ENCODE measurements at places on chromosomes 16 and 17. TPM values are rescaled to one million over a fixed set of nuclear protein-coding genes. Genes with fewer than 3 reads are reported as not detected.

The KNOP1 gene
- total RNA-seq, result 20.9 TPM

The WFIKKN1 gene
- total RNA-seq, result 0.23 TPM

The KRTAP1-5 gene
- not detected for total RNA-seq

The MPV17L gene
- not detected for total RNA-seq

The GP1BA gene
- total RNA-seq, result not detected

The KRTAP2-3 gene
- total RNA-seq, result not detected

The CHST6 gene
- not detected for total RNA-seq

The VPS9D1 gene
- total RNA-seq, result 3.6 TPM

The CA7 gene
- not detected for total RNA-seq

The SYT17 gene
- not detected for total RNA-seq

The PLSCR3 gene
- 65.5 TPM for total RNA-seq

The NUTF2 gene
- total RNA-seq, result 137 TPM

The CYLD gene
- 195 TPM for total RNA-seq

The SLC13A2 gene
- total RNA-seq, result not detected

The CCDC144A gene
- 3.9 TPM for total RNA-seq

The EXOSC6 gene
- 32.2 TPM for total RNA-seq

The NME2 gene
- total RNA-seq, result 470 TPM

The PIMREG gene
- total RNA-seq, result 6.8 TPM

The COPZ2 gene
- 14.1 TPM for total RNA-seq

The TBC1D3I gene
- 1.1 TPM for total RNA-seq

The USP10 gene
- total RNA-seq, result 90.9 TPM

The TBC1D3K gene
- not detected for total RNA-seq

The EVPLL gene
- total RNA-seq, result not detected

The KRTAP4-9 gene
- not detected for total RNA-seq

The TPSB2 gene
- total RNA-seq, result not detected

The CEP295NL gene
- total RNA-seq, result not detected

The CCL14 gene
- not detected for total RNA-seq

The KCTD5 gene
- total RNA-seq, result 41.7 TPM

The SAT2 gene
- total RNA-seq, result 28.0 TPM

The GPR142 gene
- not detected for total RNA-seq

The GINS2 gene
- total RNA-seq, result 49.3 TPM

The SYNGR3 gene
- 17.6 TPM for total RNA-seq

The NPIPA8 gene
- 12.4 TPM for total RNA-seq

The SCN4A gene
- total RNA-seq, result 0.02 TPM

The TADA2A gene
- total RNA-seq, result 42.2 TPM

The HOXB6 gene
- total RNA-seq, result 0.58 TPM

All from activated CD8-positive, alpha-beta memory T cell treated with anti-CD3 and anti-CD28 coated beads, Interleukin-2, amount 10 ng/mL, durations not matched to agents 7 days and 5 days (primary cell).